Stimulated activated CD8-positive, alpha-beta memory T cell treated with anti-CD3 and anti-CD28 coated beads, Interleukin-4, amount 100 ng/mL, for 1 hour (primary cell): ENCODE measurements at places on chromosomes 2 and 18.

GRCh38 chr2:136131961-136132824 is 14.2 kb upstream of the CXCR4 start:
- peak; percentile 47 for DNase-seq

GRCh38 chr2:217958206-217958883 is 44.5 kb downstream of the TNS1 start:
- no peak for DNase-seq

GRCh38 chr18:70296289-70296688 is 7.4 kb downstream of the SOCS6 start:
- DNase-seq, result no peak

DNA sequence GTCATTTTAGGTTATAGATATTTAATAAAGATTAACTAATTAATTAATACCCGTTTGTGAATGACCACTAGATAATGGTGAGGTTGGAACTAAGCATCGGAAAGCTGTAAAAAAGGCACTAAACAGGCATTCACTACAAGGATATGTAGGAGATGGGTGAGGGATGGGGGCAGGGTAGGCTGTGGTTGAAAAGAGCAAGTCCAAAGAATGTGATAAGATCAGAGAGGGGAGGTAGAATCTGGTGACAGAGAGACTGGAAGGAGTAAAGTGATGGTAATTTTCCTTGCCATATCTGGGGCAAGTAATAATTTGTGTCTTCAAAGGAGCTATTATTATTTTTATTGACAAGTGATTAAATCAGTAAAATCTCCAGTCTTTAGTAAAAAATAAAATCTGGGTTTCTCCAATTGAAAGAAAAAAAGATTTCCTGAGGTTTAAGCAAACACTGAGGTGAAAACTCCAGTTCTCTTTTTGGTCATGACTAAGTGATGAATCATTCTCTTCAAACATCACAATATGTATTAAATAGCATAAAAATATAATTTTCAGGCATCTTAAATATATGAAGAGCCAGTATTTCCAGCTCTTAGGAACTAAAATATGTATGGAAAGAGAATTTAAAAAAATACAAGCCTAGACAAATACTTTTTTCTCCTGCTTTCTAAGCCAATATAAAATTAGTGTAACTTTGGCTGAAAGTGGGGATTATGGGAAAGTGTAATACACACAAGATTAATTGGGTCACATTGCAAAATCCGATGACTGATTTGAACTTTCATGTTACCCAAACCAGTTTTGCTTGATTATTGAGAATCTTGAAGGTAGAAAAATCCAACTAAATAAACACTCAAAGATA is 259.1 kb upstream of the RBMS1 start:
- no peak for DNase-seq

DNA sequence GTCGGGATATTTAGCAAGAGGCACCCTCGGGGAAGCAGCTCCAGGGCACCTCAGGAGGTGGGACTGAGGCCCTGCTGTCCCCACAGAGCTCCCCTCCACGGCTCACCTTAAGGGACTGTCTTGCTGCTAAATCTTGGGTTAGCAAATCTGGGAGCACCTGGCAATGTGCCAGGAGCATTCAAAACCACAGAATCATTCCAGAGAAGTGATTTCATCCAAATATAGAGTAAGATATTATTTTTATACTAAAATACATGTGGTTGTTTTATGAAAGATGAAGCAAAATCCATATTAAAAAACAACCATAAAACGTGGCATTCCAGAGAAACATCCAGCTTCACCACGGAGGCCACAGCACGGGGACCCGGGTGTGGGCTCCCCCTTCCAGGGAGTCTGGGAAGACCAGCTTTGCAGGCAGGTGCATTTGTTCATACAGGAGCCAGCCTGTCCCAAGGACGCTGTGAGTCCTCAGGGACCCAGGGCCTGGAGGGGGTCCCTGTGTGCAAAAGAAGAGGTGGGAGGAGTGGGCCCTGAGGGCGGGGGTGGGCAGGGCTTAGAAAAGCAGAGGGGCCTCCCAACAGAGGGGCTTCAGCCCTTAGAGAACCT is 16.3 kb downstream of the HS1BP3 start:
- no peak for DNase-seq

GRCh38 chr18:11411048-11411447 is 198.3 kb upstream of the SLC35G4 start:
- DNase-seq, result no peak
